Nucleus accumbens (tissue), 56 donors: ENCODE measurements at places on chromosomes 7 and 10.

DNA sequence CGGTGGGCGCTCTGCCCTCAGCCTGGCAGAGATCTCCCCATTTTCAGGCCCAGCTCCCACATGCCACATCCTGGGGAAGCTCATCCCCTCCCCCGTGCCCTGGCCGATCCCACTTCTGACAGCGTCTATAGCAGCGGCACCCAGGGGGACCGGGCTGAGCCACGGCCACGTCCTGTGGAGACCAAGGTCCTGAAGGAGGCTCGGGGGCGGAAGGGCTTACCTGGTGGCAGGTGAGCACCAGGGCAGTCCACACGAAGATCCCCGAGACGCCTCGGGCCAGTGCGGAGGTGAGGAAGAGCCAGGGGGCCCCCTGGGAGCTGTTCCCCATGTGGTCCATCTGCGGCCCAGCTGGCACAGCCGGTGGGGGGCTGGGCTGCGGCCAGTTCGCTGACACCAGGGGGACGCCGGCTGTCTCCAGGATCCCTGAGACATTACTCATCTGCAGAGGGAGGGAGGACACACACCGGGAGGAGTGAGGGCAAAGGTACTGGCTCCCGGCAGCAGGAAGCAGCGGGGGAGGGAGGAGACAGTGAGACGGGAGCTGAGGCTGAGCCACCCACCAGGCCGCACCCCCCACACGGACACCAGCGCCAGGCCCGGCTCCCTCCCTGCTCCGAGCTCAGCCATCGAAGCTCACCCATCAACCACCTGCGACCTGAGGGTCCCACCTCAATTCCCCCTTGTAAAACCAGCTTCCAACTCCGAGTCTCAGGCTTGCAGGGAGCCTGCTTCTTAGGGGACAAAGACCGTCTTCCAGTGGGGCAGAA lies 776 bp downstream of the TMEM184A start:
- no peak for DNase-seq

GRCh38 chr7:2145835-2146580 lies 86.7 kb downstream of the MAD1L1 start:
- no peak for DNase-seq

DNA sequence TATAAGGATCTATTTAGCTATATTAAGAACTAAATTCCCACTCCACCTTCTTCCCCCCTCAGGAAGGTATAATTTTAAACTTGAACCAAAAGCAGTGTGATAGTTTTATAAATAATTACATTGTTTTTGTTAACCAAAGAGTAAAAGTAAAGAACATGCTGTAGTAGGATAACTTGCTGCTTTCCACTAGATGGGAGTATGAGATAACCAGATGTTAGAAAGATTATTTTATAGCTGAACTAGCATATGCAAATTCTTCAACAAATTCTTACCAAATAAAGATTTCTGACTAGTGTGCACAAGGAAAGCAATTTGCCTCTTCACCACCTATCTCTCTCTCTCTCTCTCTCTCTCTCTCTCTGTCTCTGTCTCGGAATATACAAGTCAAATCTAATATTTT lies 31.8 kb downstream of the TES start:
- no peak for DNase-seq

GRCh38 chr10:128963211-128964099 lies 503.6 kb upstream of the MGMT start:
- no peak for DNase-seq

GRCh38 chr10:4250587-4250887 lies 465.5 kb upstream of the KLF6 start:
- no peak for DNase-seq

GRCh38 chr7:150524018-150524417 lies 9.3 kb downstream of the GIMAP7 start:
- DNase-seq: no peak
